ENCODE measurements at places on chromosomes 7 and 10.
A peak's percentile ranks its signal among the peaks of the same experiment; 100 is the strongest.

- DNase-seq, result peak; percentile 56
Measured at GRCh38 chr10:132588301-132589013, 50.9 kb downstream of the INPP5A start.

GRCh38 chr7:107469929-107470328 lies at the start of gene GPR22:
Gene GPR22, plus strand, starts transcription at chr7:107470057. Its CDS starts 4,004 bp downstream, at chr7:107474061.
- DNase-seq, result no peak

DNA sequence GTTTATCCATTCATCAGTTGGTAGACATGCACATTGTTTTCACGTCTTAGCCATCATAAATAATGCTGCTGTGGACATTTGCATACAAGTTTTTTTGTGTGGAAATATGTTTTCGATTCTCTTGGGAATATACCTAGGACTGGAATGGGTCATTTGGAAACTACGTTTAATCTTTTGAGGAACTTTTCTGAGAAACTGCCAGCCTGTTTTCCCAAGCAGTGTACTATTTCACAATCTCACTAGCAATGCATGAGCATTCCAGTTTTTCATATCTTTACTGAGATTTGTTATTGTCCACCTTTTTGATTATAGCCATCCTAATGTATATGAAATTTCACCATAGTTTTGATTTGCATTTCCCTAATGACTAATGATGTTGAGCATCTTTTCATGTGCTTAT lies 95.7 kb upstream of the JAZF1 start:
- peak; percentile 13 for DNase-seq

- DNase-seq, result no peak
Measured at GRCh38 chr10:126917975-126918908, 13.0 kb downstream of the DOCK1 start.

DNA sequence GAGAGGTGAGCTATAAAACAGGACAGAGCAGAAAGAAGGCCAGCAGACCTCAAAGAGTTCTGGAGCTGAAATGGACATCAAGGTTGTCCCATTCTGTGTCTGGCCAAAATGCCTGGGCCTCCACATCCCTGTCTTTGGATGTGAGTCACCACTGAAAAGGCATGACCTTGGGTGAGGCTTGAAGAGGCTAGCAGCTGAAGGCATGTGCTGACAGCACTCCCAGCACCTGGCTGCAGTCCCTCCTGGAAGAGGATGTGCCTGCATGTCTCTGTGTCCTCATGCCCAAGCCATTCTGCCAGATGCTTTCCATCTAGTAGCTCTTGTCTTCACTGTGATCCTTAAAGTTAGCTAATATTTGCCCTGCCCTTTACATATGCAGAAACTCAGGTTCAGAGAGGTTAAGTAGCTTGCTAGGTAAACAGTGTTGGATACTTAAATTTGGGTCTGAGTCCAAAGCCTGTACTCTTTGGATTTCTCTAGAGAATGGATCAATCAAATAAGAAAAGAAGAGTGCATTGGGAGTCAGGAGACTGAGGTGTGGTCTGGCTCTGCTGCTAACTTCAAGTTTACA lies 35.8 kb downstream of the HECW1 start:
- no peak for DNase-seq

- DNase-seq, result peak; percentile 18
Measured at GRCh38 chr10:52951824-52952223, 179.2 kb upstream of the MBL2 start.

- no peak for DNase-seq
Measured at GRCh38 chr7:83851551-83851950, 202.6 kb upstream of the SEMA3E start.

DNA sequence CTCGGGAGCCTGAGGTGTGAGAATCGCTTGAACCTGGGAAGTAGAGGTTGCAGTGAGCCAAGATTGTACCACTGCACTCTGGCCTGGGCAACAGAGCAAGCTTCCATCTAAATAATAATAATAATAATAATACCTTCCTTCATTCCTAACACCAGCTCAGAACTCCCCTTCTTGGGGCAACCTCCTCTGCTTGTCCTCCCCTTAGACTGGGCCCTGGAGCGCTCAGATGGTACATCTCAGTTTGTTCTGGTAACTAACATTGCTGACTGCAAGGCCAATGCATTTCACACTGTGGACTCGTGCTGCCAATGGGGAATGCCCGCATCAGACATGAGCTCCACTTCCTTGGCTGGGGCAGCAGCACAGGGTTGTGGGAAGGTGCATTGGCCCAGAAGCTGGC lies 77.6 kb downstream of the C10orf105 start:
- no peak for DNase-seq

DNA sequence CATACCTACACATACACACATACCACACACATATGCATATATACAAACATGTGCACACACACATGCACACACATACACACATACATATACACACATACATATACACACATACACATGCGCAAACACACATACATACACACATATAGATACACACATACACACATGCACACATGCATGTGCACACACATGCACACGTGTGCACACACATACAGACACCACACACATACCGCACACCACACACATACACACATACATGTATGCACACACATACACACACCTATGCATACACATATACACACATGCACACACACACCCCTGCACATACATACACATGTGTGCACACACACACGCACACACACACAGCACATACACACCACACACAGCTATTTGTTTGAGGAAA lies 236.5 kb downstream of the WDR11 start:
- DNase-seq, result no peak

- DNase-seq, result no peak
Measured at GRCh38 chr10:34153663-34154382, 661.3 kb downstream of the PARD3 start.

DNA sequence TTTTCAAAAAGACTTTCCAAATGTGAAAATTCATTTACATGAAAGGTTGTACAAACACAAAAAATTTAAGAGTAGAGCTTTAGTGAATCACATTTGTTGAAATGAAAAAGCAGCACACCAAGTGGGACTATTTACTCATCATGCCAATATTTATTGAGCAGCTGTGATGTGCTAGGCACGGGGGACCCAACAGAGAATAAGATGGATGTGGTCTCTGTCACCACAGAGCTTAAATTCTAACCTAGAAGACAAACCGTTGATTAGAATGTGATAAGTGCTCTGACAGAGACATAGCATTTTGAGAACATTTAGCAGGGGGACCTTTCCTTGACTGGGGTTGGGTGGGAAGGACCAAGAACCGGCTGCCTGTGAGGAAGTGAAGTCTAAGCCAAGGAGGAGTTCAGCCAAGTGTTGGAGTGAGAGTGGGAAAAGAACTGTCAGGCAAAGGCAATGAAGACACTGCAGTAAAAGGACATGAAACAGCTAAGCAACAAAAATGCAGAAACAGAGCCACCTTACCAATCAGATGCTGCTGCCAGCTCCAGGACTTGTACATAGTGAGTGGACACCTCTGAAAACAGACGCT lies 19.1 kb downstream of the ADAM12 start:
- DNase-seq, result no peak

- no peak for DNase-seq
Measured at GRCh38 chr10:70567603-70568002, 34.9 kb downstream of the PRF1 start.

- DNase-seq, result no peak
Measured at GRCh38 chr10:8116926-8117493, 62.5 kb downstream of the GATA3 start.

- no peak for DNase-seq
Measured at GRCh38 chr7:151379534-151380198, 30.2 kb downstream of the WDR86 start.

Data from cardiac fibroblast (primary cell).